GM13976 (cell line): ENCODE measurements at places on chromosomes 13 and 19.

DNA sequence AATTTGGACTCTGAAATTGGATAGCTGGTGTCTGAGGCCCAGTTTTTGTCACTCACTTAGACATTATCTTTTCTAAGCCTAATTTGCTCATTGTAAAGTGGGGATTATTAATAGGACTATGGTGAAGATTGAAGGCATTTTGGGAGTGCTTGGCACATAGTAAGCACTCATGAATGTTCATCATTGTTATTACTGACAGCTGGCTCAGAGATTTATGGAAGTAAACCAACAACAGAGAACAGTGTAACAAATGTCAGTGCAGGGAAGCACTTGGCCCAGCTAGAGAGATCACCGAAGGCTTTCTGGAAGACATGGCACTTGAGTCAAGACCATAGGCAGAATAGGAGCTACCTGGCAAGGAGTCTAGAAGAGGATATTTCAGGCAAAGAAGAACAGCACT lies 92.3 kb downstream of the RFC3 start:
- no peak for DNase-seq

GRCh38 chr13:44967704-44968433 lies 21.4 kb downstream of the NUFIP1 start:
- no peak for DNase-seq

DNA sequence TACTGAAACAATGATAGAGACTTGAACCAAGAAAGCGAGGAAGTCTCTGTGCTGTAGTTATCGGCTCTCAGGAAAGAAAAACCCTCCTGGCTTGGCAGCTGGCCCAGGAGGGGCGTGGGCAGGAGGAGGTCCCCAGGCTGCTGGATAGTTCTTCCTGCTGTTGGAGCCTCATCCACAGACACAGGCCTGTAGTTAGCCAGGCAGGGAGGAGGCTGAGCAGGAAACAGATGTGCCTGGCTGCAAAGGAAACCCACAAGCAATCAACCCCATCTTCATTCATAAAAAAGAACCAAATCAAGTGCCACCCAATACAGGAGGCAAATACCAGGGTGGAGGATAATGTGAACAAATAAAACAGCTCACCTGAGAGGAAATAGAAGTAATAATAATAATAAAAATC lies 86.2 kb downstream of the IRS2 start:
- DNase-seq: no peak

DNA sequence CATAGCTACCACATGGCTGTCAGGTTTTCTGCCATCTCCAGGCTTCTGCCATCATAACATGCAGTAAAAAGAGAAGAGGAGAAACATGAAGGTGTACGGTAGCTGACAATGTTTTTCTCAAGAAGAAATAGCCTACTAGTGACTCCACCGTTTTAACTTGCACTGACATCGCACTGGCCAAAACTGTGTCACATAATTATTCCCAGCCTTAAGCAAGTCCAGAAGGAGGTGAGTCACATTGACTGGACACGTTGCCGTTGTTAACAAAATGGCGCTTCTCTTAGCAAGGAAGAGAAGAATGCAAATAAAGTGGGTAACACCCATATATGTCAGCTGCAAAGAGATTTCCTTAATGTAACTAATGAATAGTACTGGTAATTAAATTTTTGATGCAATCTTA lies 810.4 kb upstream of the SLC10A2 start:
- DNase-seq: no peak

DNA sequence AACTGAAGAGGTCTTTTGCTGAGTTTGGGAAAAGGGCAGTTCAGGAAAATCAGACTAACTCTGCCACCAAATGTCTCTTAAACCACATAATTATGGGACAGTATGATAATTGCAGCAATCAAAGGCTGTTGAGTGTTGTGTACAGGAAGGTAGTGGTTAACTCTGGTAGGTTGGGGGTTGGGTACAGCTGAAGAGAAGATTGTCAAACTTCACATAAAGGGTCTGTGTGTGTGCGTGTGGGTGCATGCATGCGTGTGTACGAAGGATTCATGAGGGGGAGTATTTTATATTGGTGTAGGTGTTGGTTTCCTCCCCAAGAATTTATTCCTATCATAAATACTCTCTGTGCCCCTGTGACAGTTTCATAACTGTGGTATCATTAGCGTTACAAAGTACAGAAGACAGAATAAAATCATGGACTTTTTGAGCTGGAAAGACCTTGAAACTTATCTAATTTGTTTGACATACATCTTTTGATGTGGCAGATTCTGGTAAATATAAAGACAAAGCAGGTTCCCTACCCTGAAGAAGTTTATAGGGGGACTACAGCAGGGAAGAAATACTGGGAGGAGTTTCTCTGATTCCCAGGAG lies 94.1 kb downstream of the PCCA start:
- DNase-seq: no peak

- DNase-seq: no peak
Measured at GRCh38 chr19:1961000-1961883, 20.3 kb downstream of the CSNK1G2 start.

DNA sequence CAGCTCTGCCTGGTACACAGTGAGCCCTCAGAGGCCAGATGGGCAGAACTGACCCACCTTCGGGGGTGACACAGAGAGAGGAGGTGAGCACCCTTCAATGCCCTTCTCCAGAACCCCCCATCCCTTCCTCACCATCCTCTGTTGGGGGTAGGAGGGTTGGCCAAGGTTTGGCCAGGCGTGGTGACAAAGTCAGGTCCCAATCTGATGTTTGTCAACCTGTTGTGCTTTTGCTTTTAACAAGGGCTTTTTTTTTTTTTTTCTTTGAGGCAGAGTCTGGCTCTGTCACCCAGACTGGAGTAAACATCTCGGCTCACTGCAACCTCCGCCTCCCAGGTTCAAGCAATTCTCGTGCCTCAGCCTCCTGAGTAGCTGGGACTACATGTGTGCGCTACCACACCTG lies 7.3 kb downstream of the PTGIR start:
- no peak for DNase-seq

DNA sequence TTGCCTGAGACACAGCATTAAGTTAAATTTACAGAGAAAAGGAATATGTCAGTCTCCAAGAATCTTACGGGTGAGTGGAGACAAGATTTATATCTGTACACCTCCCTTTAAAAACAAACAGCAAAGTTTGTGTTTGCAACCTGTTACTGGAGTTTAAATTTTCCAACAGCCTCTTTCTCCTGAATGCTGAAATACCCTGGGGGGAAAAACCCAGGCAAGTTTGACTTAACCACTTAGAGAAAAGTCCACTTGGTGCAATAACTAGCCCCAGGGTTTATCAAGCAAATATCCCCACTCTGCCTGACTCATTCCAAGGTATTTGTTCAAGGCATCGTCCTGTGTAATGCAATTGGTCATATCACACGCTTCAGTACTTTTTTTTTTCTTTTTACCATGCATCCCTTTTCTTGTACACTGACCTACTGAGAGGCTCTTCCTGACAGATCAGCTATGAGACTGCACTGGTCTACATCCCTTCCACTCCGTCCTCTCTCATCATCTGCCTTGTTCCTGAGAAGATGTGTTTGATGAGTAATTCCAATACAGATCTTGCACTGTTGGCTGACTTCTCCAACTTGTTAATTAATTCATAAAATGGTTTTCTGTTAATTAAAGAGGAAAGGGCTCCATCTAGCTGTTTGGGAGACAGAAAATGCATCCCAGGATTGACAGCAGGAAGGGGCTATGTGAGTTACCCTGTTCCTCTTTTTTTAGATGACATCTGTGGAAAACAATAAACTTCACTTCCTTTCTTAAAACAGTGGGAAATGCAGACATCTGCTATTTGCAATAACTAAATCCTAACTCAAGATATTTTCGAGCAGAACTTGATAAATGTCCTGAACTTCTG lies 212.5 kb upstream of the IRS2 start:
- no peak for DNase-seq

DNA sequence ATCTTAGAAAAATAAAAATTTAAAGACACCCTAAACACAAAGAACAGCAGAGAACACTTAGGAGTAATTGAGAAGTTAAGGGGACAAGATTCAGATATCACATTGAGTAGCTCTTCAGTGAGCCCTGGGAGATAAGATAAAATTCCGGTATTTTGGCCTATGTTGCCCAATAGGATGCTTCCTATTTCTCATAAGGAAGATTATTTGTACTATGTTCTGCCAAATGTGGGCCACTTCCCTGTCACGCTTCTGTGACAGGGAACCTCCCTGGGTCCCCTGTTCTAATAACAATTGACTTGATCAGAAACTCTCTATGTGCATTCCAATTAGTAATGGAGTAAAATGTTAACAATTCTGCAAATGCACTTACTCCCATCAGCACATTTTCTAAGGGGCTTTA lies 310.7 kb downstream of the MYO16 start:
- no peak for DNase-seq

DNA sequence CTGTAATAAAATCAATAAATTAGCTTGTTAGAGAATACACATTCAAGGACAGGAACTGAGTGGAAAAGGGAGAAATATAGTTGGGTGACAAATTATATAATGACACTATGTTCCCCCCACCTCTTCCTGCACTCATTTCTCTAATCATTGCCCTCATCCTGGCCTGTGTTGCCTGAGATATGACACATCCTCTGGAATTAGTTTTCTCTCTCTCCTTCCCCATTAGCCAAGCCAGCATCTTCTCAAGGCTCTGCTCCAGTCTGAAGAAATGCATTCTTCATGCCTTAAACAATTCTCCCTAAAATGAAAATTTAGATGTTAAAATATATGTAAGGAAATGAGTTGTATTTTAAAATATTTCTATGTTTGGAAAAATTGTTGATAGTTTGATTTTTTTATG lies 280.3 kb downstream of the POU4F1 start:
- no peak for DNase-seq

DNA sequence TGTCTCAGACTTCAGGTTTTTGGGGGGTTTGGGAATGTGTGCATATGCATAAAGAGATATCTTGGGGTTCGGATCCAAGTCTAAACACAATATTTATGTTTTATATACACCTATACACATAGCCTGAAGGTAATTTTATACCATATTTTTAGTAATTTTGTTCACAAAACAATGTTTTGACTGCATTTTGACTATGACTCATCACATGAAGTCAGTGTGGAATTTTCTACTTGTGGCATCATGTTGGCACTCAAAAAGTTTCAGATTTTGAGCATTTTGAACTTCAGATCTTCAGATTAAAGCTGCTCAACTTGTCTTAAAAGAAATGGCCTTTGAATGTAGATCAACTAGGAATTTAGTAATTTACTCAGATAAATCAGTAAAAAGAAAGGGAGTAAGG lies 712.9 kb upstream of the GPC6 start:
- no peak for DNase-seq

DNA sequence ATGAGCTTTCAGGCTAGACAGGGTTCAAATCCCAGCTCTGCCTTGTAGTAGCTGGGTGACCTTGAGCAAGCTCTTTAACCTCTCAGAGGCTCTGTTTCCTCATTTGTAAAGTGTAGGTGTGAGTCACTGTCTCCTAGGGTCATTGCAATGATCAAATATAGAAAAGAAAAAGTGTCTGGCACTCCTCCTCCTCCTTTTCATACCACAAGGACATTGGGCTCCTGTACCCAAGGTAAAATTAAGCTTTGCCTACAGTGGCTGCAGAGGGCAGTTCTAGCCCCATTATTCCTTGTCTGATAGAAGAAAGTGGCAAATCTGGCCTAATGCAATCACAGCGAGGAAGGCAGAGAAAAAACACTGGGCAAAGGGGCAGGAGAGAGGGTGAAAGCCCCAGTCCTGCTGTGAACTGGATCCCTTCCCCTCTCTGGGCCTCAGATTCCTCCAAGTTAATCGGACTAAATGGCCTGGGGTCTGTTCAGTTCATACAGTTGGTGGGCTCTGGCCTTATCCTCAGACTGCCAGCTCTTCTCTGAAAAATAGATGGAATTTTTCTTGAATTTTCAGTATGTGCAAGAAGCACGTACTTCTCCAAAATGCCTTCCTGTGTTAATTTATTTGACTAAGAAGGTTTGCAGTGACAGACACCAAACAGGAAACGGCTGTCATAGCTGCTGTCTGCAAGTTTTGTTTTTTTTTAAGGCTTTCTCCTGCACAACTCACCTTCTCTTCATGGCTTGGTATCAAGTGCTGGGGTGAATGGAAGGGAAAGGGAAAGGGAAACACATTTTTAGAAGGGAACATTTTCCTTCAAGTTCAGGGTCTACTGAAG lies 35.3 kb downstream of the RGCC start:
- no peak for DNase-seq

DNA sequence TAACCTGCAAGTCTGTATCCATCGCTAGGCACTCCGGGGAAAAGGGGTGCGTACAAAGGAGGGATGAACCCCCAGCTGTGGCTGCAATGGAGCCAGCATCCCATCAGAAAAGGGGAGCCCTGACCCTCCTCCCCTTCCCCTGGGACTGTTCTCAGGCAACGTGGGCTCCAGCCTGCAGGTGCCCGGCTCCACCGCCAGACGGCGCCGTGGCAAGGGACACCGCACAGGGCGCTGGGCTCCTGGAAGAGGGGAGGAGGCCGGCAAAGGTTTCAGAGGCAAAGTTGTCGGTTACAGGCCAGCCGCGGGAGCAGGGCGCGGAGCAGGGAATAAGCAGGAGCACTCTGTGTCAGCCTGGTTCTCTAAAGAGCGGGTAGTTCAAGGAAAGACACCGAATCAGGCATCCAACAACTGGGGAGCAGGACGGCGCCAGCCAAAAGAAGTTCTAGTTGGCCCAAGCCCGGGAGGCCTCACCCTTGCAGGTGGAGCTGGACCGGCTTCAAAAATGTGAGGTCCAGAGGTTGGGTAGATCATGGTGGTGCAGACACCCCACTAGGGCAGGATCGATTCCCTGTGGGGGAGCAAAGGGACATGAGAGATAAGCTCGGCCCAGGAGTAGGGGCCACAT lies 53.0 kb upstream of the ATP12A start:
- DNase-seq: no peak

DNA sequence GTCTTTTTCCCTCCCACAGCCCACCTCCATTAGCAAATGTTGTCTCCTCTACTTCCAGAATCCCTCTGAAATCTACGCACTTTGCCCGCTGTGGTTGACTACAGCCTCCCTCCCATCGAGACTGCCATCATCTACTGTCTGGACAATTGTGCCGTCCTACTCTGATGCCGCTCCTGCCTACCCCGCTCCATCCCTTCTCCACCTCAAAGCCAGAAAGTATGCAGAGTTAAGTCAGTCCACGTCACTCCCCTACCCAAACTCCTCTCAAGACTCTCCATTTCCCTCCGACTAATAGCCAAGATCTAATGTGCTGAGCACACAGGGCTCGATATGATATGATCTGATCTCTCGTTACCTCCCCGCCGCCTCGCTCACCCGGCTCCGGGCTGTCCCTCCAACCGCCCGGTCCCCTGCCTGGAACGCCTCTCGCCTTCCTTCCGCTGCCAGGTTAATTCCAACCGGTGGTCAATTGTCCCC lies 556 bp downstream of the CACTIN start:
- DNase-seq: no peak

GRCh38 chr13:90084684-90085290 lies 1262.7 kb upstream of the MIR17HG start:
- DNase-seq: no peak
